ENCODE measurements at places on chromosomes 12 and 14.

DNA sequence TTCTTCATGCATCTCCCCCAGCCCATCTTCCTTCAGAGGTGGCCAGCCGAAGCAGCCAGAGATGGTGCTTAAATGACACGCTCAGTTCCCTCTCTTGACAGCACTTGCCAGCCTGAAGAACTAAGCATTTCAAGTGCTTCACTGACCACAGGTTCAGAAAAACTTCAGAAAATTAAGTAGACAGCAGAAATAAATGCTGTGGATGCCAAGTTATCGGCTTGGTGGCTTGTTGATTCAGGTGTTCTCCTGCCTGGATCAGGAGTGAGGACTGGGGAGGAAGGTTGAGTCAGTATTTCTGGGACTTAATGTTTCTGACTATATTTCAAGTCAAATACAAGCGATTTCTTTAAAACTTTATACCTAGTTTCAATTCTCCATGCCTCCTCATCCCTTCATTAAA, 58.2 kb downstream of the CRACR2A start:
- no peak for DNase-seq

GRCh38 chr12:104296718-104297117, 6.8 kb upstream of the EID3 start:
- DNase-seq = no peak

- no peak for DNase-seq
These were observed 20.9 kb downstream of the ACVR1B start for GRCh38 chr12:51972422-51972812.

DNA sequence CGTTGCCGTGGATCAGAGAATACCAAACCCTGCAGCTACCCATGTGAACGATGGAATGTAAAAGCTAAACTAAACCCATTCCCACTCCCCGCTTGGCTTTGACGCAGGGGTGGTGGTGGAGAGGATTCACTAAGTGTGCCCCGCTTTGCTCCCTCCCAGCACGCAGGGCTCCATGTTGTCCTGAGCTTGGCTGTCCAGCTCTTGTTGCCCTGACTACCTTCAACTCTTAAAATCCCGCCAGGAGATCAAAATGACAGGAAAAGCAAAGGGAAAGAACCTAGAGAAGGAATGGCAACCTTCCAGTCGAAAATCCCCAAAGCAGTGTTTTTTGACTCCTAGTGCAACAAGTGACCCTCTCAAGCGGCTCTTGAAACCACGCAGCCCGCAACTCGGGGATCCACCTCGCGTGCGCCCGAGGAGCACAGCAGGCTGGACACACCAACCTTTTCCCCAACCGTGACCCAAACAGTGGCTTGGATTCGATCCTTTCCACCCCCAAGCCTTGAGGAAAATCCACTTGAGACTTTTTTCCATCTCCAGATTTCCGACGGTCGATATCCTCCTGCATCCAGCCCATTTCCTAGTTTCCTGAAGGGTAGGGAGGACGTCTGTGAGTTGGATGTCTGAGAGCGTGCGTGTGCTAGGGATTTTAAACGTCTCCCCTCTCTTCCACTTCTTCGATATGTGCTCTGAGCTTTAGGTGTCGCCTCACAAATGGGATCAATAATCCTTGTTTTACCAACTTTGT, 1.4 kb downstream of the SYT10 start:
- no peak for DNase-seq

- peak; percentile 26 for DNase-seq
These were observed 1.7 kb downstream of the CDK17 start for GRCh38 chr12:96398424-96399119.

GRCh38 chr12:2486796-2487195, 308.0 kb upstream of the FKBP4 start:
- no peak for DNase-seq

DNA sequence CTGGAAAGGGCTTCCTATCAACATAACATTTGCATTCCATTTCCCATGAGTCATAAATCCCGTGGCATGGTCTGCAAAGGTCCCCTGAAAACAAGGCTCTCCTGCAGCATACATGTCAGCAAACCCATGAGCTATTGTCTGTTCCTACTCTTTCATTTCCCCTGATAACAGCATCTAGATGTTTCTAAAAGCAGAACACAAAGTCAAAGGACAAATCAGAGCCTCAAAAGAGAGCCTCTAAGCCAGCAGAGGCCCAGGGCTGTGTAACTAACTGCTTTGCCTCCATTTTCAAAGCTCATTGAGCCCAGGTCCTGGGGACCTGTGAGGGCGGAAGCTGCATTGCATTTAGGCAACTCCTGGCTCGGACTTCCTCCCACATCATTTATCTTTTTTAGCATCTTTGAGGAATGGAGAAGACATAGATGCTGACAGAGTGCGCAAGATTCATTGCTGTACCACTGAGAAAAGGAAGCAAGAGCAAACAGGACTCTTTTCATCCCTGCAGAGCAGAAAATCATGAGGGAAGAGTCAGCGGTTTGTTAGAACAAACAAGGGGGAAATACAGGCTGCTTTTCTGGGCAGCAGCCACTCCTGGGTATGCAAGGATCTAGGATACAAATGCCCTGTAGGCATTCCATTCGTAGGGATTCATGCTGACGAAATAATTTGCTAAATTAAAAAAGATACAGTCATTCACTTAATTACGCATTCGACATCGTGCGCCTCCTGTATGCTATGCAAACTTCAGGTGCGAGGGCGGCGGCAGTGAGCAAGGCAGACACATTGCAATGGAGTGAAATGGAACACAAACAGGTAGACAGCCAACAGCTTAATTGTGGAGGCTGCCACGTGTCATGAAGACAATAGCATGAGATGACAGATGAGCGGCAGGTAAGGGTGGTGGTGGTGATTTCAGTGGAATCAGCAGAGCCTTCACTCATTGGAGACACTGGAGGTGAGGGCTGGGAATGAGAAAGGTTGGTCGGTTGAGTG, 131.0 kb downstream of the TMEM132D start:
- no peak for DNase-seq

DNA sequence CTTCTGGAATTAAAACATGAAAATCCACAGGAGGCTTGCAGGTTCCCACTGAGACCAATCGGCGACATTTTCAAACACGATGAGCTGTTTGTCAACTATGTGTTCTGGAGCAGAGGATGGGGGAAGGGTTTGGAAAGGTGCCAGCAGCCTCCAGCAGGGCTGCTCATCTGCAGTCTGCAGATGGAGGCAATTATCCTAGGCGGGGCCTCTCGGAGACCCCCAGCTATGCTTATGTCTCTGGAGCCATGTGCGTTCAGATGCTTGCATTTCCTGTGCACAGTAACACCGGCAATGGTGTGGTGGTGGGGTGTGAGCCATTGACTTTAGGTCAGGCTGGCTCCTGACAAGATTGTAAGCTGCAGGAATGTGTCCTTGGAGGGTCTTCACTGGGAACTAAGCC, 51.7 kb downstream of the RPH3A start:
- no peak for DNase-seq

DNA sequence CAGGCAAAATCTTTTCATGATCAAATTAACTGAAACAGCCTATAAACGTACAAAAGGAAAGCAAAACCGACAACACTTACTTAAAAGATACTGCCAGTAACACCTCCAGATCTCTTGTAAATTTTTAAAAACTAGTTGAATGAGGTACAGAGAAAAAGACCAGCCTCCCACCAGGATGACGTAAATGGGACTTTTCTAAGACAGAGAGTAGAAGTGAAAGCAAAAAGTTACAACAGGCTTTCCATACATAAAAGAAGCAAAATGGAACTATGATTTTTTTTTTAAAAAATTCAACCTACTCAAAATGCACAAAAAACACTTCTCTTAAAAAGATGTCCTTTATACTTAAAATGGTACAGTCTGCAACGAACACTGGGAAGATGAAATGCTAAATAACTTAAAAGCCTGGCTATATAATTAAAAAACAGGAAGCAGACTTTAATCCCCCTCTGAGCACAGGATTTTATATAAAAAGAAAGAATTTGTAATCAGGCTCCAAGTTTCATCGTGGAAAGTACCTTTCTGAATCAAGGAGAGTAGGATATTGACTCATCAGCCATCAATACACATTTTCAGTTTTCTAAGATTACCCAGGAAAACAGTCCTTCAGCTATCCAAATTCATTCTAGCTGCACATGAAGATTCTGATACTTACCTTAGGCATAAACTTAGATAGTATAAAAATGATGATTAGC, 14.2 kb upstream of the MYO1A start:
- no peak for DNase-seq

All from T-helper 2 cell (primary cell).